ENCODE measurements at places on chromosomes 4 and X.

DNA sequence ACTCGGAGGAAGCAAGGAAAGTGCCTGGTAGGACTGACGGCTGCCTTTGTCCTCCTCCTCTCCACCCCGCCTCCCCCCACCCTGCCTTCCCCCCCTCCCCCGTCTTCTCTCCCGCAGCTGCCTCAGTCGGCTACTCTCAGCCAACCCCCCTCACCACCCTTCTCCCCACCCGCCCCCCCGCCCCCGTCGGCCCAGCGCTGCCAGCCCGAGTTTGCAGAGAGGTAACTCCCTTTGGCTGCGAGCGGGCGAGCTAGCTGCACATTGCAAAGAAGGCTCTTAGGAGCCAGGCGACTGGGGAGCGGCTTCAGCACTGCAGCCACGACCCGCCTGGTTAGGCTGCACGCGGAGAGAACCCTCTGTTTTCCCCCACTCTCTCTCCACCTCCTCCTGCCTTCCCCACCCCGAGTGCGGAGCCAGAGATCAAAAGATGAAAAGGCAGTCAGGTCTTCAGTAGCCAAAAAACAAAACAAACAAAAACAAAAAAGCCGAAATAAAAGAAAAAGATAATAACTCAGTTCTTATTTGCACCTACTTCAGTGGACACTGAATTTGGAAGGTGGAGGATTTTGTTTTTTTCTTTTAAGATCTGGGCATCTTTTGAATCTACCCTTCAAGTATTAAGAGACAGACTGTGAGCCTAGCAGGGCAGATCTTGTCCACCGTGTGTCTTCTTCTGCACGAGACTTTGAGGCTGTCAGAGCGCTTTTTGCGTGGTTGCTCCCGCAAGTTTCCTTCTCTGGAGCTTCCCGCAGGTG lies 637 bp downstream of the AR start:
- DNase-seq, result no peak

GRCh38 chrX:13669246-13669737 lies 16.4 kb downstream of the TCEANC start:
- peak; percentile 20 for DNase-seq

DNA sequence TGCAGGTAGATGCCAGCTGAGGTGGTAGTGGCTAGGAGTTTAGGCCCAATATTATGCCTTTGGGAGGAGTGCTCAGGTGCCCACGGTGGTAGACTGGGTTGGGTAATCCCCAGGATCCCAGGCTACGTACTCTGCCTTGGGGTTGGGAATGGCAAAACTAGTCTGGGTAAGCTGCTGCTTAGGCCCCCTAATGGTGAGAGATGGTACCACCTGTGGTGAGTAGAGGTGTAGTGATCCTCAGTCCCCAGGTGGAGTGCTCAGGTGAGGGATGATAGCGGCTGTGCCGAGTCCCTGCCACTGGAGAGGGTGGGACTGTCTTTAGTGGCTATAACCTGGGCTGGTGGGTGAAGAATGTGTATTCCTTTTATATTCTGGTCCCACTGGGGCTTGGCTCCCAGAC lies 75.2 kb downstream of the IL1RAPL2 start:
- no peak for DNase-seq

GRCh38 chrX:154724993-154725756 lies 25.7 kb downstream of the GAB3 start:
- no peak for DNase-seq

- no peak for DNase-seq
These were observed 136.5 kb upstream of the GALNTL6 start for GRCh38 chr4:171676555-171677215.

DNA sequence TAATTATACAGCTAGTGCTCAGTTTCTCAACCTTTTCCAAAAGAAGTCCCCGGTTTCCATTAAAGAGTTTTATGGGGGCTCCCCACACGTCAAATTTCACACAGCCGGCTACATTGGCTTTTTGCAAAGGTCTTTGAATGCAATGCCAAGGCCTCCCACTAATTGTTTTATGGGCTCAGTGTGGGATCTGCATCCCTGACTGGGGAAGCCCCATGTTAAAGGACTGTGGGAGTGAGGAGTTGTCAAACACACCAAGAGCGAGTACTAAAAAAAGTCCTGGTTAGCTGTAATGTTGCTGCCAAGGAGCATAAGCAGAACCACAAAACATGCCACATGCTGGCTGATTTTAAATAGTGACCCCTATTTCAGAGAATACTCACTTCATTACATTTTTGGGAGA lies 162.6 kb downstream of the BMPR1B start:
- DNase-seq, result no peak

- DNase-seq, result no peak
These were observed 3.9 kb downstream of the KLHL8 start for GRCh38 chr4:87216469-87216868.

DNA sequence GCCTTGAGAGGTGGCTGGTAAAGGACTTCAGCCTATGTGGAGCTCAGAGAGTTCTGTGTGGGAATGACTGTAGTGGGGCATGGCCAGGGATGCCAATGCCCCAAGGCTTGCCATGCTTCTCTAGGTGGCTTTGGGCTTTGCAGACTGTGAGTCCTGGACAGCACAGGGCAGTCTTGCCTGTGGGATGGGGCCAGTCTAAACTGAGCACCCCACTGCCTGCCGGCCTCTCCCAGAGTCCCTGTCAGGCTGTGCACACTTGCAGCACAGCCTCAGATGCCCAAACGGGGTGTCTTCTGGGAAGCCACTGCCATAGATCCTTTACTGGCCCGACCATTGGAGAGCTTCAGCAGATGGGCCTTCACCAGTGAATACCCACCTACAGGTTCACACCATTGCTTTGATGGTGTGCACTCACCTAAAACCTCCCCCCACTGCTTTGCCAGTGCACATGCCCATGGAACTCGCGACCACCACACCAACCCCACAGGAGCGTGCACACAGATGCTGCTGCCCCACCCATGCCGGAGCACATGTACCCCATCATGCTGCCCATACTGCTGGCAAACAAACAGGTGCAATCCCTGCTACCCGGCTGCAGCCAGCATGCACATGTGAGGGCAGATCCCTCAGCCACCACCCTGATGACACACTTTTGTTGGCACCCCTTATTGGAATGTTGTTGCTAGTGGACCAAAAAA lies 97.3 kb upstream of the CNKSR2 start:
- DNase-seq, result no peak

DNA sequence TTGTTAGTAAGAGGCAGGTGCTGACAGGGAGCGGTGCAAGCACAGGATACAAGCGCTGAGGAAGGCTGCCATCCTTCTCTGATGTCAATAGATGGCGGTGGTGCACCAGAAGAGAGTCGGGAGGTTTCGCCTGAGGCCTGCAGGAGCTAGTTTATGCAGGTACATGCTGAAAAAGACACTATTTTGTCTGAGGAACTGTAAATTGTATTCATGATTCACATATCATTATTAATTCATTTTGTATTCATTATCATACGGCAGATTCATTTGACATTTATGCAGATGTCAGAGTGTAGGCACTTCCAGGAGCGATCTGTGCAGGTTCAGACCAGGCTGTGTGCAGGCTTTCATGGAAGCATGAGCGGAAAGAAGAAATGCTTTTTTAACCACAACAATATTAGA lies 824.0 kb downstream of the STIM2 start:
- DNase-seq, result peak; percentile 29

- DNase-seq, result no peak
These were observed 701 bp downstream of the ARHGAP4 start for GRCh38 chrX:153925387-153925738.

- DNase-seq, result no peak
These were observed 10.4 kb downstream of the CCNI start for GRCh38 chr4:77065382-77065781.

GRCh38 chr4:11487139-11487538 lies 58.4 kb upstream of the HS3ST1 start:
- DNase-seq, result no peak

DNA sequence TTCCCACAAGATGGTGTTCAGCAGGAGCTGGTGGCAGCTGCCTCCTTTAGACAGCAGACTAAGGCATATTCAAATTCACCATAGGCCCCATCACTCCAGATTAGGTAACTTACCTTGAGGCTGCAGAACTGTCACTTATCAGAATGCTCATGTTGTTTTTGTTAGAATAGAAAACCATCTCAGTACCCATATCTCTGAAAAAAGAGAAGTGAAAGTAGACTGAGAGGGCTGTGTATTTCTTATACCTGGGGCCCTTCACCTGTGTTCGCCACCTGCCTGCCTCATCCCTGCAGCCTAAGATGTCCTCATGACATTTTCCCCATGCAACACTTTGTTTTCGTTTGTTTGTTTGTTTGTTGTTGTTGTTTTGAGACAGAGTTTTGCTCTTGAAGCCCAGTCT lies 32.9 kb upstream of the SPRY1 start:
- DNase-seq, result no peak

GRCh38 chrX:53018627-53019026 lies 30.0 kb upstream of the GPR173 start:
- DNase-seq, result no peak

DNA sequence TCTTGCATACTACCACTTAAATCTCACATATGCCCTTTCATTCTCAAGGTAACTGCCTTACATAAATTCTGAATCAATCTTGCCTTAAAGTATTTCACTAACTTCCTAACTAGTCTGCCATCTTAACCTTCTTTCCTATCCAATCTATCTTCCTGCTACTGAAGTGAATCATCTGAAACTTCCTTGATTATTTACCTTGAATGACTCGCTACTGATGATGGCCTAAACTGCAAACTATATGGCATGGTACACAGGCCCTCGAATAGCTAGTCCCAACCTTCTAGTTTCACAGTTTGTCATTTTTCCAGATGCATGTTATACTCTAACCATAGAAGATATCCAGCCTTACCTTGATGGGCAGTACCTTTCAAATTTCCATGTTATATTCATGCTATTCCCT lies 19.9 kb downstream of the PHKA1 start:
- no peak for DNase-seq

DNA sequence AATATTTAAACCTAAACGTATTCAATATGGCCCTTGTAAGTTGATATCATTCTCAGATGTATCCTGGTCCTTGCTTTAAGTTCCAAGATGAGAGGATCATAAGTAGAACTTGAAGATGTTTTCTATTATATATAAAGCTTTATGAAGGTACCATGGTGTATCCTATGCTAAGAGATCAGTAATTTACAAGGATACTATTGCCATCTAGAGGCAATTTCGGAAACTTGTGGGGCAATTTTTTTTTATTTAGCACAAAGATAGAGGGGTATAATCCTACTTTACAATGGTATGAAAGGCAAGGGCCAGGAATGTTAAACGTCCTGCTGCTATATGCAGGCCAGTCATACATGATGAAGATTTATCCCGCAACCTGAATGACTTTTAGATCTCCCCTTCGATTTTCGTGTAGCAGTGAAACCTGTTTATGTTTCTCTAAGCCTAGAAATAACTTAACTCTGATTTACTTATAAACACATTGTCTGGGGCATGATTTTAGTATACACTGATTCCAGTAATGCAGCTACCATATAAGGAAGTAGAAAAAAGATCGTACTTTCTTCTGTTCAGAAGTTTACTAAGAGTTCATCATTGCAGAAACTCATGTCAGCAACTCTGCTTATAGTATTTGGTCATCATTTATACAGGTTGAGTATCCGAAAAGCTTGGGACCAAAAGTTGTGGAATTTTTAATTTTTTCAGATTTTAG lies 2.6 kb downstream of the SLC25A31 start:
- DNase-seq, result no peak

- peak; percentile 58 for DNase-seq
These were observed 90.0 kb upstream of the EDA2R start for GRCh38 chrX:66728818-66729271.

DNA sequence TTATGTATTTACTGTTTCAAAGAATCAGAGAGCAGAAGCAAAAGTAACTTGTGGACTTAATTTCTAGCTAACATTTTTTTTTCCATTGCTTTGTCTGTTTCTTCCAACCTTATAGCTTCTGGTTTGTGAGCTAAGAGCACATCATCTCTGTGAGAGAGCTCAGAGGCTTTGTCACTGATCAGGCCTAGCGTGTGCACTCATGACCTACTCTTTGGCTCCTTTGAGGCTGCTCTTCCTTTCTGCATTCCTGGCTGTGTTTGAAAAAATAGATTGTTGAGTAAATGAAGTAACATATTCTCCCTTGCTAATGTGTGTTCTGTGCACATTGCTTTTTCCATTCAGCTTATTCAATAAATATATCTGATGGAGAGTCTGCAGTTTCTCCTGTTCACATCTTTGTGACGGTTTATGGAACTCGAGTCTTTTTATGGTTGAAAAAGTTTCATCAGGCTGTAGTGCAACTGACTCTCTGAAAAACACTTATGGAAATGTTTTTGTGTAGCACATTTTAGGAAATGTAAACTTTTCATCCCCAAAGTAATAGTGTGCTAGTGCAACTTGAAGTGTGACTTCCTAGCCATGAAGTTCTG lies 133.0 kb downstream of the RAPGEF2 start:
- no peak for DNase-seq

GRCh38 chrX:154366666-154367055 lies 7.8 kb downstream of the FLNA start:
- DNase-seq, result no peak

DNA sequence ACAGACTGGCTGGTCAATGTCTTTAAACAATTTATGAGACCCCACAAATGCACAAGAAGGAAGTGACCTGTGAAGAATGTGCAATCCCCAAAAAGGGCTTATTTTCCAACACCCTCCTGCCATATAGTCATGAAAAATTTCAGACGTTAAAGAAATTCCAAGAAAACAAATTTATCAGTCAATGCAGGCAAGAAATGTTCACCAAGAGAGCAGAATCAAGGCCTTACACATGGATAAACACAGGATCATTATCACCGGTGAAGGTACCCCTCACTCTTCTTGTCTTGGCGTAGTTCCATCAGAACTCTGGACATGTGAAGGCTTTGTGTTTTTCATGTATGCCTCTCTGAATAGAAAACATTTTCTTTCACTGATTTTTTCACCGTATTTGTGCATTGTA lies 186.7 kb upstream of the GALNTL6 start:
- DNase-seq, result no peak

GRCh38 chr4:22129454-22130029 lies 181.0 kb upstream of the KCNIP4 start:
- peak; percentile 32 for DNase-seq

All from activated naive CD4-positive, alpha-beta T cell treated with anti-CD3 and anti-CD28 coated beads, Interleukin-2, amount 10 ng/mL, durations not matched to agents 7 days and 5 days (primary cell).